ENCODE measurements at places on chromosomes 2 and 18.

GRCh38 chr18:8264861-8265411 is 344.3 kb upstream of the RAB12 start:
- no peak for DNase-seq

- DNase-seq, result no peak
Observed at GRCh38 chr2:171478345-171478744, 43.9 kb upstream of the CYBRD1 start.

DNA sequence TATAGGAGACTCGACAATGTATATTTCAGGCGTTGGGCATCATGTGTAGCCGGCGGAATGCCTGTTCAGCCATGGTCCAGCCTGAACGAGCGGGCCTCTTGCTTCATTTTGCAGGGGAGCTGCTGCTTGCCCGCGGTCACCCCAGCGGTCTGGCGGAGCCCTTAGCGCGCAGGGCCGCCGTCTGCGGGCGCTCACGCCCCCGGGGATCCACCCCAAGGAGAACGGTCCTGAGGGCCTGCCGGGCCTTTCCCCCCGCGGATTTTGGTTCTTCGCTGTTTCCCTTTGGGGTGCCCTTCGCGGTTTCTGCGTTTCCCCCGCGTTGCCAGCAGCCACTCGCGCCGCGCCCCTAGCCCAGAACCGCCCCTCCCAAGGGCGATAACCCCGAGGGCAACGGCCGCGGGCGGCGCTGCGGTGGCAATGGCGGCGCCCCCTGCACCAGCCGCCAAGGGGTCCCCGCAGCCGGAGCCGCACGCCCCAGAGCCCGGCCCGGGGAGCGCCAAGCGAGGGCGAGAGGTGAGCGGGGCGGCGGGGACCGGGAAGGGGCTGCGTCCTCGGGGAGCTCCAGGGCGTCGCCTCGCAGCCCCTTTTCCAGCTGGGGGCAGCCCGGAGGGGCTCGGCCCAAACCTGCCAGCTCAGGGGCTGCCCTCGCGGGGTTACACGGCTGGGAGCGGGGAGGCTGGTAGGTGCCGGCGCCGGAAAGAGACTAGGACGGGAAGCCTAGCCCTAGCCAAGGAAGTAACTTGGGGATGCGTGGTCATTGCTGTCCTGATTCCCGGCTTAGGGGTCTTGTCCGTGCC is at the start of gene MFSD2B:
Gene MFSD2B, plus strand, starts transcription at position 406 of the 797 bp plus-strand sequence. Its CDS starts 12 bp downstream, at position 418.
- DNase-seq, result no peak

GRCh38 chr18:24136967-24137373 is 1.9 kb upstream of the CABYR start:
- no peak for DNase-seq

- DNase-seq, result peak; percentile 15
Observed at GRCh38 chr18:51668101-51668500, 470.6 kb upstream of the MEX3C start.

- no peak for DNase-seq
Observed at GRCh38 chr18:46759890-46760289, 3.0 kb upstream of the ST8SIA5 start.

DNA sequence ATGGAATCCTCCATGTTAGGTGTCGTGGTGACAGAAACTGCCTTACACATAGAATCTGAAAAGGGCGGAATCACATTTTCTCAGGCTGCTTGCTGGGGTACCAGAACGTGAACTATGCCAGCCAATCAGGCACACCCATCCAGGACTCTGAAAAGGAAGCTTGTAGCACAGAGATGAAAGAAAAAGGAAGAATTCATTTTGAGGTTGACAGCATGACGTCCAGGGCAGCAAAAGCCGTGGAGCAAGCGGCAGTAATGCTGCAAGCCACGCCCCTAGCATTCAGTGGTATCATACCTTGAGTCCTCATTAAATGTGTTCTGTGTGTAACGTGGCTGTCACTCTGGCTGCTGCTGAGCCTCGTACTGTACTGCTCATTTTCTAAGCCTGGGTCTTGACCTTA is 304.0 kb downstream of the DYSF start:
- no peak for DNase-seq

DNA sequence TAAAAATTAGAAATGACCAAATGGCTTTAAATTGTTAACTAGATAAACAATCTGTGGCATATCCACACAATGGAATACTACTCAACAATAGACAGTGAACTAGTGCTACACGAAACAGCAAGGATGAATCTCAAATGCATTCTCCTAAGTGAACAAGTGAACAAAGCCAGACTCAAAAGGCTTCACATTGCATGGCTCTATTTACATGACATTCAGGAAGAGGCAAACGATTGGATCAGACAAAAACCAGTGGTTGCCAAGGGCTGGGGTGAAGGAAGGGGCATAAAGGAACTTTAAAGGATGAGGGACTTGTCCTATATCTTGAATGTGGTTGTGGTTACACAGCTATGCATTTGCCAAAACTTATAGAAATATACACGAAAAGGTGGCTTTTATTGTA is 184.3 kb downstream of the RPIA start:
- DNase-seq, result no peak

GRCh38 chr2:120167272-120167671 is 55.9 kb downstream of the TMEM185B start:
- DNase-seq, result no peak

DNA sequence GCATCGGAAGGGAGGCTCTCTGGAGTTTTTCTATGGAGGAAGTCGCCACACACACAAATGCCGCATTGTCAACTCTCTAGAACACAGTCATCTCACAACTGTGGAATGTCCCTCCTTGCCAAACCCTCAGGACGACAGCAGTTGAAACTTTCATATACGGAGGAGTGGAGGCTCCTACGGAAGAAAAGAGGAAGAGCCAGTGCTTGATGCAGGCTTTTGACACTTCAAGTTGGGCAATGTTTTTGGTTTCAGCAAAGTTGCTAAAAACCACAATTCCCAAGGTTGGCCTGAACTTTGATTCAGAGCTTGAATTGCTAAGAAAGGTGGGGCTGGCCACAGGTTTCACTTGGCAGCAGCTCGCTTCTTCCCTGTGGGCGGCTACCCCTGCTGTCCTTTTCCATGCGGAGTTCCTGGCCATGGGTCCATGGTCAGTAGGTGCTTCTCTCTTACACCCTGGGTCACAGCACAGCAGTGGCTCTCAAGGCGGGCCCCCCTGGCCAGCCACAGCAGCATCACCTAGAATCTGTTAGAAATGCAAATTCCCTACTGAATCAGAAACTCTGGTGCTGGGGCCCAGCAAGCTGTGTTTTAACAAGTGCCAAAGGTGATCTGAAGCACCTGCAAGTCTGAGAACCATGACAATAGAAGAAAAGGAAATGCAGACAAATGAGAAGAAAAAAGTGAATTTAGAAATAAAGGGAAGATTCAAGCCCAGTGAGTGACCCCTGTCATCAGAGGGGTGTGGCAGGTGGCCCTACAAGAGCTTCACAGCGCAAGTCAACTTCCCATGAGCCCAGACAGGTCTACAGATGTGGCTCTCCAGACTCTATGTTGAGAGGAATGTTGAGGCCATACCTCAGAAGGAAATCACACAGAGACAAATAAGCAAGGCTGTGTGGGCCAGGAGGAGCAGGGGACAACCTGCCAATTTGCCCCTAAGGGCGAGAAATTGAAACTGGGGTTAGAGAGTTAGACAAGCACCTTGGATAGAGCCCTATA is 856.4 kb downstream of the RNF144A start:
- DNase-seq, result no peak

- no peak for DNase-seq
Observed at GRCh38 chr2:171523088-171524017, 1.1 kb downstream of the CYBRD1 start.

DNA sequence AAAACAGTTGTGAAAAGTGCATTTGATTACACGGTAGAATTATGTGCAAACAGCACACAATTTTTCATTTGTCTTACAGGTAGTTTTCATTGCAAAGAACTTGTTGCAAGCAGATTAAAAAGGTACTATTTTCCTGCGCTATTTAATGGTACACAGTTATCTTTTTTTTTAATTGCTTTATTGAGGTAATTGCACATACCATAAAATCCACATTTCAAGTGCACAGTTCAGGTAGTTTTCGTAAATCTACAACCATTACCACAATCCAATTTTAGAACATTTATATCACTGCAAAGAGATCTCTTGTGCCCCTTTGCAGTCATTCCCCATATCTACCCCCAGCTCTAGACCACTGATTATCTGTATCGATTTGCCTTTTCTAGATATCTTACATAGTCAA is 2.6 kb upstream of the GALNT1 start:
- no peak for DNase-seq

- DNase-seq, result no peak
Observed at GRCh38 chr18:53451902-53452301, 772.6 kb downstream of the MBD2 start.

DNA sequence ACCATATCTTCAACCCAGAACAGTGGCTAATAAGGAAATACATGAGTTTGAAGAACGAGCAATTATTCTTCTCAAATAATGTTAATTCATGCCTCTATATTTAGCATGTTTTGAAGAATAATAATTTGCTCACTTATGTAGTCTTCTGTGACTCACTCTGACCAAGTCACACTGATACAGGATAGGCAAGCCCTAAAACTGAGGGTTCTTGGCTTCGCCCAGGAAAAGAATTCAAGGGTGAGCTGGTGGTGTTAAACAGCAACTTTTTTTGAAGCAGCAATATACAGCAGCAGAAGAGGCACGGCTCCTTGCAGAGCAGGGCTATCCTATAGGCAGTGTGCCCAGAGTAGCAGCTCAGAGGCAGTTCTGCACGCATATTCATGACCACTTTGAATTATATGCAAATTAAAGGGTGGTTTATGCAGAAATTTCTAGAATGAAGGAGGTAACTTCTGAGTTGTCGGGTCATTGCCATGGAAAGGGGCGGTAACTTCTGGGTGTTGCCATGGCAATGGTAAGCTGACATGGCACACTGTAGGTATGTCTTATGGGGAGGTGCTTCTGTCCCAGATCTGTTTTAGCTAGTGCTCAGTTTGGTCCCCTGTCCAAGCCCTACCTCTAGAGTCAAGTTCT is 200.6 kb downstream of the RND3 start:
- DNase-seq, result no peak

GRCh38 chr2:119156891-119157773 is 1.4 kb downstream of the C1QL2 start:
- DNase-seq, result no peak

DNA sequence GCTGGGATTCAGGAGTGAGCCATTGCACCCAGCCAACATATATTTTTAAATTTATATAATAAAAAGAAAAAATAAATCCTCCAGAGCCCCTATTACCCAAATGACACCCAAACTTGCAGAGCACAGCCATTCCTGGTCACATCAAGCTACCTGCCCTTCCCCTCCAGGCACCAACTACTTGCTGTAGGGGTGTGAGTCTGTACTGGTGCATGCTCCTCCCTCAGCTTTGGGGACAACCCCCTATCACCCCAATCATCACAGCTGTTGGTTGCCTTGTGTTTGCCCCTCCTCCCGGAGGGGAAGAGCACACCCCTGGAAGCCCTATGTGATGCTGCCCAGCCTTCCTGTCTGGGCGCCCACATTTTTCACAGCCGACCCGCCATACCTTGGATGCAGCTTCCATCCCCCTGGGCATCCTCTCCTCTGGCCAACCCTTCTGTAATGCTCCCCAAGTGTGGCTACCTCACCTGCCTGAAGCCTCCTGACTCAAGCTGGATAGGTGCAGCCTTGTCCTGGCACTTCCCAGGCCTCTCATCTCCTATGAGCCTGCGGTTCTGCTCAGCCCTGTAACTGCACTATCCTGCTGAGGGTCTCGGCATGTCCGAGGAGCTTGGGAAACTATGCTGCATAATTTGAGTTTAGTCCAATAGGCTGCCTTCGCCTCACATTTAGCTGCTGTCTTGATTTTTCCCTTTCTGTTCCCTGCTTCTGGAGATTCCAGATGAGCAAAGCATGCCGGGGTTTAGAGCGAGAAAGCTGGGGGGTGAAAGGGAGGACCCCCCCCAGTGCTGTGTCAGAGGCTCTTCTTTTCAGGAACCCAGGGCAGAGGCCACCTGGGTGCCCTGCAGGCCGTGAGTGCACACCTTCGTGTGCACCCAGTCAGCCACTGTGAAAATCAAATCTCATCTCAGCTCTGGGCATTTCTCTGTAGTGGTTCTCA is 27.2 kb downstream of the CHST10 start:
- no peak for DNase-seq

GRCh38 chr2:14778015-14778414 is 145.5 kb downstream of the LRATD1 start:
- DNase-seq, result no peak

DNA sequence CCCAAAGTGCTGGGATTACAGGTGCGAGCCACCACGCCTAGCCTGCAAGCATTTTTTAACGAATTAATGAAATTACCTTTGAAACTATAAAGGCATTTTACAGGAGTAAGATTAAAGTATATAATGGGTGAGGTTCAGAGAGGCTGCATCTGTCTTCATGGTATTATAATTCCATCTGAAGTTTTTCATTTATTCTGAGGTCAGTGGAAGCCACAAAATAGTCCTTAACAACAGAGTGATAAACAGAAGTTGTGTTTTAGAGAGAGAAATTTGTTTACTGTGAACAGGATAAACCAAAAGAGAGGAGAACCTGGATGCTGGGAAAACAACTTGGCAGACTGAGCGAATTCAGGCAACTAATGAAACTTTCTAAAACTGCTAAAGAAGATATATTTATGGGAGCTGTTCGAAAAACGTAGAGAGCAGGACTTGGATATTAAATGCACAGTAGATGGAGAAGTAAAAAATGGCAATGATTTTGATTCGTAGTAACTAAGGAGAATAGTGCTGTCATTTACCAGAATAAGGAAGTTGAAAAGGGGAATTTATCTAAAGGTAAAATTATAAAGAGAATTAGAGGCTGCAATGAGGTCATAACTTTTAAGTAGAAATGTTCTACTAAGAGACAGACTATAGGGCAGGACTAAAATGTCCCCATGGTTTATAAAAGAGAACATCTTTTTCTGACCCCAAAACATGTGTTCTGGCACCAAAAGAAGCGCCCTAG is 37.9 kb upstream of the ITGA4 start:
- no peak for DNase-seq

- no peak for DNase-seq
Observed at GRCh38 chr2:147479358-147479757, 365.5 kb upstream of the ACVR2A start.

- DNase-seq, result peak; percentile 18
Observed at GRCh38 chr18:741931-742512, 29.6 kb upstream of the ENOSF1 start.

- no peak for DNase-seq
Observed at GRCh38 chr2:238569507-238570195, 142.9 kb downstream of the ASB1 start.

GRCh38 chr2:40642237-40642636 is 190.3 kb upstream of the SLC8A1 start:
- no peak for DNase-seq

DNA sequence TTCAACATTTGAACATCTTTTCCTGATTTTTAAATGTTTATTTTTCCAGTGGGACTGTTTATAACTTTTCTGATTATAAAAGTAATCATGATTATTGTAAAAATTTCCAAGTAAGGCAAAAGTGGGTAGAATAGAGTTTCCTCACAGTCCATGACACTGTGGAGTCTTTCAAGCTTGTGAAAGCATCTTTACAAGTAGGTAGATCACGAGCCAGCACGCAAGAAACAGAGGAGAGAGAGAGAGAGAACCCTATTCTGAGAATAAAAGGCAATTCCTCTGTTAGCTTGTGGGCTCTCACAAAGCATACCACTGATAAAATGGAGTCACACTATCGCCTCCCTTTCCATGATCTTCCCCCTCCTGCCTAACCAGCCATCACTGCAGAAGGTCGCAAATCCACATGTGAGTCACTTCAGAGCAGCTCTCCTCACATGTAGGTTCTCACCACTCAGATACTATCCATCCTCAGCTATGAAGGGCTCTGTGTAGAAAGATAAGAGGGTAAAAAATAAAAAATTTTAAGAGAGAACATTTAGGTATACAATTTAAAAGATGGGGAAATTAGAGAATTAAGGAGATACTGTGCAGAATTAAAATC is 40.3 kb downstream of the AAK1 start:
- DNase-seq, result no peak

- no peak for DNase-seq
Observed at GRCh38 chr2:99476629-99477028, 13.2 kb downstream of the REV1 start.

GRCh38 chr18:31954349-31954748 is 11.4 kb upstream of the TRAPPC8 start:
- DNase-seq, result no peak

Measured in Panc1 (cell line).